ENCODE measurements at places on chromosomes 16 and 17. TPM values are rescaled to one million over a fixed set of nuclear protein-coding genes. Genes with fewer than 3 reads are reported as not detected.

The YPEL2 gene
- polyA plus RNA-seq: 2.5 TPM

The KRT33A gene
- polyA plus RNA-seq: not detected

The DNAH17 gene
- polyA plus RNA-seq: not detected

The CCDC40 gene
- 0.96 TPM for polyA plus RNA-seq

The CA5A gene
- polyA plus RNA-seq: not detected

The CYLD gene
- 22.1 TPM for polyA plus RNA-seq

The ARHGAP23 gene
- 28.1 TPM for polyA plus RNA-seq

DNA sequence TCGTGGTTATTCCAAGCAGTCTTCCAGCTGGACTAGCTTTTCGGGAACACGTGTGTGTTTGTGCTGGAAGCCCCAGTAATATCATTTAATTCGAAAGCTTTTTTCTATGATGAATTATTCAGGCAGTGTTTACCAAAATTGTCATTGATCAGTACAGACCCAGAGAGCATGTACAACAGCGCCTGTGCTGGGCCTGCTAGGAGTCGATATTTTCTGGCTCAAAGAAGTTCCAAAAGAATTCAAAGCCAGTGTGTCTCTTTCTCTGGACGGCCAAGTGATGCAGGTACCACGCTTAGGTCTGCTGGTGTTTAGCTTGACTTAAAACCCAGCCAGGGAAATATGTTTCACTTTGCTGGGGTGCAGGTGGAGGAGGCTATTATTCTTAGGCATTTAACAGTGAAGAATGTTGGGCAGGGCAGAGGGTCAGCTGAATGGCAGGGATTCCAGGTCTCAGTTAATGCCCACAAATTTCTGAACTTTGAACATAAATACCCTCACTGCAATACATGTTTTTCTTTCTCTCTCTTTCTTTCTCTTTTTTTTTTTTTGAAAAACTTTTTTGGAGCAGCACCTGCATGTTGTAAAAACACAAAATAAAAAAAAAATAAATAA, 401.3 kb downstream of the WWOX start:
- no peak for DNase-seq

DNA sequence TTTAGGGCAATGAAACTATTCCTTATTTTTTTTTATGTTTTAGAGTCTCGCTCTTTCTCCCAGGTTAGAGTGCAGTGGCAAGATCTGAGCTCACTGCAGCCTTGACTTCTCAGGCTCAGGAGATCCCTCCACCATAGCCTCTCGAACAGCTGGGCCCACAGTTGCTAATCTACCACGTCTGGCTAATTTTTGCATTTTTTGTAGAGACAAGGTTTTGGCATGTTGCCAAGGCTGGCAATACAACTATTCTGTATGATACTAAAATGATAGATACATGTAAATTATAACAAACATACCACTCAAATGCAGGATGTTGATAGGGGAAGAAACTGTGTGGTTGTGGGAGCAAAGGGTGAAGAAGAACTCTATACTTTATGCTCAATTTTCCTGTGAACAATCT, 401.3 kb downstream of the ZFHX3 start:
- no peak for DNase-seq

DNA sequence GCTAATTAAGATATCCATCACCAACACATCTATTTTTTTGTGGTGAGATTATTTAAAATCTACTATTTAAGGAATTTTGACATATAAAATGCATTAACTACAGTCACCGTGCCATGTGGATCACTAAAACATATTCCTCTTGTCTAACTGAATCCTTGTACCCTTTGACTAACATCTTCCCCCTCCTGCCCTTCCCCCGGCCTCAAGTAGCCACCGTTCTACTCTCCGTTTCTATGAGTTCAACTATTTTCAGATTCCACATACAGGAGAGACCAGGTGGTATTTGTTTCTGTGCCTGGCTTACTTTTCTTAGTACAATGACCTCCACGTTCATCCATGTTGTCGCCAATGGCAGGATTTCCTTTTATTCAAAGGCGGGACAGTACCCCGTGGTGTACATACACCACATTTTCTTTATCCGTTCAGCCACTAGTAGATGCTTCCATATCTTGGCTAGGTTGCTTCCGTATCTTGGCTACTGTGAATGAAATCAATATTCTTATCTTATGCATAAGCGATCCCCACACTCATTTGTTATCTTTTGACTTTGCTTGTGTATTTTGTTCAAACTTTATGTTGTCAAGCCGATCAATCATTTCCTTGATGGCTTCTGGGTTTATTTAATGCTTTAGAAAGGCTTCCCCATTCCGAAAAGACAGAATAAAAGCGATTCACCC, 134.7 kb downstream of the KCNJ12 start:
- DNase-seq: no peak

DNA sequence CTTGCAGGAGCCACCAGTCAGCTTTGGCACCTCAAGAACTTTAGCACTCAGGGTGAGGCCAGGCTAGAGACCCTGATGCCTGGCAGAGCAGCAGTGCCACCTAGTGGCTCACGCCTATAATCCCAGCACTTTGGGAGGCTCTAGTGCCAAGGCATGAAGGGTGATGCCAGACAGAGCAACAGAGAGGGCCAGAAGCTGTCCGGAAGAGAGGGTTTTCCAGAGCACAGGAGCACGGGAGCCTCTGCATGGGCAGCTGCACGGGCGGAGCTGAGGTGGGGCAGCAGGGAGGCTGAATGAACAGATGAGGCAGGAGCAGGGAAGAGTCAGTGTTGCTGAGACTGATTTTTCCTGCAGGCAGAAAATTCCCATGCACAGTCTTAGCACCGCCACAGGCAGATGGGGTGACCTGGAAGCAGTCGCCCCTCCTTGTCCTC, 38.9 kb downstream of the MYH3 start:
- peak; percentile 46 for DNase-seq

GRCh38 chr16:50335196-50335958, 33.4 kb downstream of the BRD7 start:
- peak; percentile 5 for DNase-seq

- DNase-seq: no peak
Measured at GRCh38 chr16:12602811-12603698, 200.6 kb downstream of the CPPED1 start.

- peak; percentile 29 for DNase-seq
Measured at GRCh38 chr17:59160157-59161025, 4.8 kb downstream of the PRR11 start.

GRCh38 chr17:61770043-61770442, 93.3 kb downstream of the BRIP1 start:
- no peak for DNase-seq

DNA sequence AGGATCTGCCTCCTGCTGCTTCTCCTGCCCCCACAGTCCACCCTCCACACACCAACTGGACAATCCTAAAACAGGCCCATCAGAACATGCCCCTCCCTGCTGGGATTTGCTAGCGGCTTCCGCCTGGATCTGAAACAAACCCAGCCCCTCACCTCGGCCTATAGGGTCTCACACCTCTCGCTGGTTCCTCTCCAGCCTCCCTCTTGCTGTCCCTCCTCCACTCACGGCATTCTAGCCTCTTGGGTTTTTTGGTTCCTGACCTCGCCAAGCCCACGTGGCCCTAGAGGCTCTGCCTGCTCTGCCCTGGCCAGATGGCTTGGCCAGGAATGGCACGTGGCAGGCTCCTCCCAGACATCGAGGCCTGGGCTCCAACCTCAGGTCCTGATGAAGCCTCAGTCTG, 15.7 kb upstream of the MTSS2 start:
- DNase-seq: no peak

GRCh38 chr17:75684249-75684648, 17.1 kb downstream of the SAP30BP start:
- no peak for DNase-seq

DNA sequence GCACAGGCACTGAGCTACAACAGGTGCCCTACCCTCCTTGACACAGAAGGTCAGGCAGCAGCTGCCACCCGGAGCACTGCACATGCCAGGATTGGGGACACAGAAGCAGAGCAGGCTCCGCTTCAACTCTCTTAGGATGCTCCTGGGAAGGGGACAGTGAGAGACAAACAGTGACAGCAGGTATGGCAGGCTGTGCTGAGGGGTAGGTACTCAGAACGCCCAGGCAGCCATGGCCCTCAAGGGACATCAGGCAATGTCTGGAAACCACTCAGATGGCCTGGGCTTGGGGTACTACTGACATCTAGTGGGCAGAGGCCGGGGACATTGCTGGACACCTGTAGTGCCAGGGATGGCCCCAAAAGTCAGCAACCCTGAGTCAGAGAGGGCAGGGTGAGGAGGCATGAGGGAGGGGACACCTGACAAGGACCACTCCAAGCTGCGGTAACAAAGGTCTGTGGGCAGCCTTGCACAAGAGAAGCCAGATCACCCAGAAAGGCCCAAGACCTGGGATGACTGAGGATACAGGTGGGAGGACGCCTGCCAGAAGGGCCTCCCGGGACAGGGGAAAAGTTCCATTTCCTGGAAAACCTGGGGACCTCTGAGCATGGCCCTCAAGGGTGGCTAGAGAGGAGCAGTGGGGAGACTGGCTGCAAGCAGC, 21.2 kb downstream of the PEMT start:
- peak; percentile 12 for DNase-seq

DNA sequence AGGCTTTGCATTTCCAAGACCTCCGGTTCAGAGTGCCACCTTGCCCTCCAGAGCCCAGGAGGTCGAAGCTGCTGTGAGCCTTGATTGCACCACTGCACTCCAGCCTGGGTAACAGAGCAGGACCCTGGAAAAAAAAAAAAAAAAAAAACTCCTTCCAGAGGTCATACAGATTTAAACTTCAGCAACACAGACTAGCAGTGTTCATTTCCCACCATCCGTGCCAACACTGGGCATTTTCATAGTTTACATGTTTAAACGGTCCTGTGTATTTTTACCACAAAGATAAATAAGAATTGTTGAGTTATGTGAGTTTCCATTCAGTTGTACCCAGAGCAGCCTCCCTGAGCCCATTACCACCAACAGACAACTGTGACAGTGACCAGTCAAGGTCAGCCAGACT, 50.4 kb downstream of the ZDHHC7 start:
- DNase-seq: no peak

DNA sequence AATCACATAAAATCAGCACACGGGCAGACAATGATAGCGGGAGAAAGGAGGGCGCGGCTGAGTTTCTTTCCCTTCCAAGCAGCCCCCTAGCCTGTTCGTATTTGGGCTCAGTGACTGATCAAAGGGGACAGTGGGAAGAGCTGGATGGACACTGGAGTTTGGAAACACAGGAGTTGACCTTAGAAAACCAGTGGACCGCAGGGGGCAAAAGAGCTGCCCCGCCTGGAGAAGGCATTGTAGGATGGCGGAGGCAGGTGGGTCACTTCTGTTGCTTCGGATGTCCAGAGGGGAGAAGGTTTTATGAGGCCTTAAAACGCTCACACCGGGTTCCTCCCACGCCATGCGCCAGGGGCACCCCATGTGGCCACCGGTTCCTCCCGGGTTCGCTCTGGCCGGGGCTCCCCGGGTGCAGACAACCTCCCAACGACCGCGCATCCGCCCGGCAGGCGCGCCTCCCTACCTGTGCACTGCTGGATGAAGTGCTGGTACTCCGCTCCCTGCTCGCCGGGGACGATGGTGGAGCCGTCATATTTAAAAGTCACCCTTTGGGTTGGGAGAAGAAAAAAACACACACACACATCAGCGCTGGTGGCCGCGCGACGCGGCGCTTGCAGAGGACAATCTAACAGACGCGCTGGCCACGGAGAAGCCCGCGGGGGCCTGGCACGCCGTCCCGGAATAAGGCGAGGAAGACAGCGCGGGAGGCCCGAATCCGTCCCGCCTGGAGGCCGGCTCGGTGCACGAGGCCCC, 662 bp downstream of the COTL1 start:
- no peak for DNase-seq

GRCh38 chr17:530851-531250, 178.2 kb upstream of the RPH3AL start:
- DNase-seq: no peak

DNA sequence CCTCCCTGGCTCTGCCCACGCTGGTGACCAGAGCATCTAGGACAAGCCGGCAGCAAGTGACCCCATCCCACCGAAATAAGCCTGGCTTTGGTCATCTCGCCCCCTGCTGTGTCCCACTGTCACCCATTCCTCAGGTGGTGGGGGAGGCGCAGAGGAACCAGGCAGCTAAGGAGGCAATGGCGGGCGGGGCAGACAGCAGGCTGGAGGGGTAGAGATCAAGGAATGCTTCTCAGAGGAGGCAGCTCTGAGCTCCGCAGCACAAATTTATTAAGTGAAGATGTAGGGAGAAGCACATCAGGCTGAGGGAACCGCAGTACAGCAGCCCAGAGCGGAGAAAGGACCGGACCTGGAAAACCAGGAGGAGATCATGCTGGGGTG, 7.5 kb upstream of the KREMEN2 start:
- no peak for DNase-seq

DNA sequence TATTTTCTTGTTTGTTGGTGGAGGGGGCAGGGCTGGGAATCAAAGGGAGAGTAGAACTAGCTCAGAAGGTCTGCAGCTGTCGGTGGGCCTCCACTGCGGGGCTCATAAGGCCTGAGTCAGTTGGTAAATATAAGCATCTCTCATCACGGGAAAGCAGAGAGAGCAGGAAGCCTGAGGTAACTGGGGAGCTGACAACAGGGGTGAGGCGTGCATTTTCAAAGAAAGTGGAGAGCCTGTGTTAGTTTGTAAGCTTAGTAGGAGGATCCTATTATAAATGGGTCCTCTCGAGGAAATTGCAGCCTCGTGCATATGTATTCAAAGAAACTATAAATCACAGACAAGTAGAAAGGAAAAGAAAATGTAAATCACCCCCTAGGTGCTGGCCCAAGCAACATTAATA, 221.0 kb upstream of the CDH13 start:
- DNase-seq: no peak

GRCh38 chr16:75244225-75244809, 7.1 kb downstream of the BCAR1 start:
- peak; percentile 83 for DNase-seq

DNA sequence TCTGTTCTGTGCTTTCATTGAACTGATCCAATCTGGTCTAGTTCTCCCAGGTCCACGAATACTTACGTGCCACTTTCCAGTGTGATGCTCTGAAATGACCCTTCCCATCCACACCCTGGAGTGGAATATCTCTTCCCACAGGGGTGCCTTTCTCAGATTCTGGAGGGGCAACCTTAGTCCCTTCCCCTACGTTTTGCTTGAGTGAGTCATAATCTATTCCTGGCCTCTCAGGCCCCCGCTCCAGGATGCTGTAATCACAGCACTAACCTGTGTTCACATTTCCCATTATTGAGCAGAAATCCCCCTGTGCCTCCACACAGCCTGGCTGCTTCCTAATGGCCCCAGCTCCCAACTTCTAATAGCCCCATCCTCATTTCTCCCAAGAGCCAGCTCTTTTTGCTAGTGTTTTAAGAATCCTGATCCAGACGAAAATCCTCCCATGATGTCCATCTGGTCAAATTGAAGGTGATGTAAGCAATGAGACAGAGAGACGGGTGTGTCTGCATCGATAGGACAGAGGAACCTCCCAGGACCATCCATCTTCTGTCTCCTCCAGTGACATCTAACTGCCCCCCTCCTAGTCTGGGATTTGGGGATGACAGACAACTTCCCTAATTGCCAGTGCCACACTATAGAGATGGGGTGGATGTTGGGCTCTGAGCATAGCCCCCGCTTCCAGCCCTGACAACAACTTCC, 164.0 kb upstream of the MAF start:
- DNase-seq: no peak

- DNase-seq: no peak
Measured at GRCh38 chr17:13503526-13503925, 98.2 kb downstream of the HS3ST3A1 start.

All from fibroblast of lung (primary cell).